ENCODE measurements at places on chromosomes 12 and 14. TPM values are rescaled to one million over a fixed set of nuclear protein-coding genes. Genes with fewer than 3 reads are reported as not detected.

Gene GALNT16
- 0.72 TPM for total RNA-seq

Gene APOLD1
- 4.1 TPM for total RNA-seq

GRCh38 chr12:82361461-82361915, 3.2 kb downstream of the METTL25 start:
- no peak overlapping the region for H3K27ac ChIP-seq
- peaks cover 9% of the 10 kb centered on the region for H3K36me3 ChIP-seq
- H3K4me1 ChIP-seq: peaks cover 8% of the 10 kb centered on the region

DNA sequence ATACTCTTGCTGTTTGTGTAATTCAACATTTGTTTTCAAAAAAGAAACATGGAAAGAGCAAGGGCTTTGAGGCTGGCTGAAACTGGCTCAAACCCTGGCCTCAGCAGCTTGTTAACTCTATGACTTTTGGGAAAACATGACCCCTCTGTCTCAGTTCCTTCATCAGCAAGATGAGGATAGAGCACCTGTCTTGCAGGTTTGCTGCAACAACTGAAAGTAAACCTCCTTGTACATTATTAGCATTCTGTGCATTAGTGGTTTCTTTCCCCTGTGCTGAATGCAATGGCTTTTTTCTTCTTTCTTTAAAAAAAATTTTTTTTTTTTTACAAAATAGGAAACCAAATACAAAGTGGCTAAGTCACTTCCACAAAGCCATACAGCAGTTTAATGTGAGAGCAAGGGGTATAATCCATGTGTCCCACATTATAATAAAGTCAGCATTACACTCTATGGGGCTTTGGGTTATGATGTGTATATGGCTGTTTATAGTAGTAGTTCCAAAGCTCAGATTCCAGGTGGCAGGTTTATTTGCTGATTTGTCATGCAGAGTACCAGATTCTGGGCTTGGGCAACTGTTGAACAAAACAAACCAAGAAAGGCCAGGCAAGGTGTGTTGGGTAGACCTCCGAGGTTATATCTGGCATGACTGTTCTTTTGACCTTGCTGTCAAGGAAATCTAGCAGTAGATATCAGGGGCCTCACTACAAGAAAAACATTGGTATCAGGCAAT, 194.5 kb upstream of the CNOT2 start:
- no peak overlapping the region for H3K27ac ChIP-seq
- no peaks in the 10 kb centered on the region for H3K27me3 ChIP-seq
- H3K4me3 ChIP-seq: no peak overlapping the region

DNA sequence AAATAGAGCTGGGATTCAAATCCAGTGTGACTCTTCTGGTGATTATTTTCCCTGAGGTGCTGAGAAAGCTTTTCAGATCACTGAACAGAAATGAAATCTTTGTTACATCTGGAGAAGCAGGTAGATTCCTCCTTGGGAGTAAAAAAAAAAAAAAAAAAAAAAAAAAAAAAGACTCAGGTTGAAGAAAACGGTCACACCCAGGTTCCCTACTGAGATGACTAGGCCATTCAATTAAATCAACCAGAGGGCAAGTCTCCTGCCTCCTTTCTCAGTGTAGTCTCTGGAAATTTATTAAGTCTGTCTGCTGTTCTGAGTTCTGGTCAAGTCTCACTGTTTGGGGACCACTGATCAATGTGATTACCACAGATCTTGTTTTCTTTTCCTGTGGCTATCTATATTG, 24.0 kb downstream of the ARG2 start:
- no peaks in the 10 kb centered on the region for H3K27me3 ChIP-seq
- no peaks in the 10 kb centered on the region for H3K36me3 ChIP-seq
- DNase-seq: no peak
- H3K27ac ChIP-seq: no peak overlapping the region
